ENCODE measurements at places on chromosomes 5 and 9.

DNA sequence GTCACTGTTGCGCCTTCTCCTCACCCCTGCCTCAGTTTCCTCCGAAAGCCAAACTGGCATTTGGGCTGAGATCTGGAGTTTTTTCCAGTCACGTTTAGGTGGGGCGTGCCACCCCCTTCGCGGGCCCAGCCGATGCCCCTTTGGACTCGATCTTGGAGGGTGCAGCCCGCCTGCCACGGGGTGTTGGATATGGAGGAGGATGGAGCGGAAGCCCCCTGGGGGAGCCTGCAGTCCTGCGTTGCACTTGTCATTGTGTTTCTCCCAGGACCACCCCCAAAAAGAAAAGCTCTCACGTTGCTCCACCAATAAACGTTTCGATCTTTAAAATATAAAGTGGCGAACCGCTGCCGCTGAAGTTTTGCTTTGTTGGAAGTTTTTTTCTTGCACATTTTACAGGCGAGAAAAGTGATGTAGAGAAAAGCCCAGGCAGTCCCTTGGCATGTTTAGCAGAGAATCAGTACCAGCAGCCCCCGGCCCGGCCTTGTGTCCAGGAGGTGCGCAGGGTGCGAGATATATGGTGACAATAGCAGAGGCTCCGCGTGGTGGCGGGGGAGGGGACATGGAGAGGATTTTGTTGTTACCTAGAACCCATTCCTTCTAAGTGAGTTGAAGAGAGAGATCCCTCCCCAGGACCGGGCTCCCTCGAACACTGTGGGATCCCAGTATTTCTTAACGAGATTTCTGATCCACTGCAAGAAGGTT lies 681 bp downstream of the F2R start:
- no peak for DNase-seq

DNA sequence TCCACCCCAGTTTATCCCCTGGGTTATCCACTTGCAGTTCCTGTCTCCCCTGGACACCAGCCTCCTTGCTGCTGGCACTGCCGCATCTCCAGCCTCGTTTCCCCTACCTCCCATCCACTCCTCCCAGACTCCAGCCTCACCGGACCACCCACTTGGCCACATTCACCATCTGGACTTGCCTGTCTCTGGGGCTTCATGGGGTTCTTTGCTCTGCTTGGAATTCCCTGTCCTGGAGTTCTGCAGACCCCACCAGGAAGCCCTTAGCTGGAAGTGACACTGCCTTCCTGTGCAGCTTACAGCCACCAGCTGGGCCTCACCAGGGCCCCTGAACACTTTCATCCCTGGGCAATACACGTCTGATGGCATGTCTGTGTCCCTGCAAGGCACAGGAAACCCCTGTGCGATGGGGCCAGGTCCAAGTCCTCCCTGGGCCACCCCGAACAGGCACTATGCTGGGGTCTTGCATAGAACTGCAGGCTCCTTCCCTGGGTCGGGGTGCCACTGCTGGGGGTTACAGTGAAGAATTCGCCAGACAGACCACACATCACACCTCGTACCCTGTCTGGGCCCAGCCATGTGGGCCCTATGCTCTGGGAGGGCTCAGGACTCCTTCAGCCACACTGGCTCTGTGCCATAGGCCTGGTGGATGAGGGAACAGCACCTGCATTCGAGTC lies 3.0 kb downstream of the FLT4 start:
- no peak for DNase-seq

- DNase-seq = no peak
Measured at GRCh38 chr9:72315510-72316311, 49.3 kb downstream of the ZFAND5 start.

DNA sequence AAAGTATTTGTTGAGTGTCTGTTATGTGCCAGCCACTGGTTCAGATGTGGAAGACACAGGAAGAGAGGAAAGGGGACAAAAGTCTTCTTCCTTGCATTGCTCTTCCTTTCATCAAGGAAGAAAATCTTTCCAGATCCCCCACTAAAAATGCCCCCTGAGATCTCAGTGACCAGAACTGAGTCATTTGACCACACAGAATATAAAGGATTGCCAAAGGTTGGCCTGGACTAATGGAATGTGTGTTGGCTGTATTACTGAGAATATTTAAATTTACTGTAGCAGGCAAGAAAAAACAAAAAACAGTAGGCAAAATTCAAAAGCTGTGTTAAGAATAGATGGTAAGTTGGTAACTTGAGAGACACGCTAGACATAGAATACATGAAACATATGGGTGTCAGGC lies 10.0 kb upstream of the SEPTIN8 start:
- DNase-seq = no peak

DNA sequence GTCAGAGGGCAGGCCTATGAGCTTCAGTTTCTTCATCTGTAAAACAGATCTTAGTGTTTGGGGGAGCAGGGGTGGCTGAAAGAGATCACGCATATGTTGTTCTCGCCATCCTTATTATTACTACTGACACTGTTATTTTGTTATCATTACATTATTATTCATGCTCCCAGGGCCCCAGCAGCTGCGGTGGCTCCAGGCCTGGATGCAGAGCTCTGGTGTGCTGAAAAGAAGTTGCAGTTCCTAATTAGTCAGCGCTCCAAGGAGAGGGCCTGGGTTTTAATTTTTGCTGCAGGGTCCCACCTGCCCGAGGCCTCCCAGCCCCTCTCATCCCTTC lies 19.5 kb downstream of the CXXC5 start:
- DNase-seq = no peak

GRCh38 chr5:57986761-57987341 lies 473.0 kb downstream of the PLK2 start:
- DNase-seq = no peak

- DNase-seq = no peak
Measured at GRCh38 chr9:38110476-38110875, 41.4 kb upstream of the SHB start.

DNA sequence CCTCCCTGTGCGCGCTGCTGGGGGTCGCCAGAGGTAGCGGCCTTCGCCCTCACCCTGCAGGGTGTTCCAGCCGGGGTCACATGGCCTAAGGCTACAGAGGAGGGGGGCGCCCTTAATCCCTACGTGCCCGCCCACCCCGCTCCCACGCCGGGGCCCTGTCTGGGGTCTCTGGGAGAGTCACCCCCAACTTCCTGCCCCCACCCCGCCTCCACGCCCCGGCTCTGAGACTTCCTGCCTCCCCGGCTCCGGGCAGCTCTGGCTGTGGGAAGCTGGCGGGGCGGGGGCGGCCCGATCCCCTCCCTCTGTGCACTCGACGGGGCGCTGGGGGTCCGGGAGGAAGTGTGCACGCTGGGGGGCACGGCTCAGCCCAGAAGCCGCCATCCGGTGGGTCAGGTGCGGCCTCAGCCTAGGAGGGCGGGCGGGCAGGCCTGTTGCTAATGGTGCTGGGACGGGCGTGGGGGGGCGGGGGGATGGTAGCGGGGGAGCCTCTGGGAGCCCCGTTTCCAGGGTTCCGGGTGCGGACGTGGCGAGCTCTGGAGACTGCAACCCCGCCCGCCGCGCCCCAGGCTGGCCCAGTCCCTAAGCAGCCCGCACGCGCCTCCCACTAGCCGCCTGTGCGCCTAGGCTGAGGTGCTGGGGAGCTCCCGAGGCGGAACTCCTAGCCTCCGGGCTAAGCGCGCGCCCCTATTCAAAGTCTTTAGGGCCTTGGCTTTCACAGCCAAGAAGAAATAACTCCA lies 61.6 kb downstream of the CXXC5 start:
- DNase-seq = no peak

GRCh38 chr9:93595861-93596365 lies 19.5 kb downstream of the PHF2 start:
- DNase-seq = no peak

DNA sequence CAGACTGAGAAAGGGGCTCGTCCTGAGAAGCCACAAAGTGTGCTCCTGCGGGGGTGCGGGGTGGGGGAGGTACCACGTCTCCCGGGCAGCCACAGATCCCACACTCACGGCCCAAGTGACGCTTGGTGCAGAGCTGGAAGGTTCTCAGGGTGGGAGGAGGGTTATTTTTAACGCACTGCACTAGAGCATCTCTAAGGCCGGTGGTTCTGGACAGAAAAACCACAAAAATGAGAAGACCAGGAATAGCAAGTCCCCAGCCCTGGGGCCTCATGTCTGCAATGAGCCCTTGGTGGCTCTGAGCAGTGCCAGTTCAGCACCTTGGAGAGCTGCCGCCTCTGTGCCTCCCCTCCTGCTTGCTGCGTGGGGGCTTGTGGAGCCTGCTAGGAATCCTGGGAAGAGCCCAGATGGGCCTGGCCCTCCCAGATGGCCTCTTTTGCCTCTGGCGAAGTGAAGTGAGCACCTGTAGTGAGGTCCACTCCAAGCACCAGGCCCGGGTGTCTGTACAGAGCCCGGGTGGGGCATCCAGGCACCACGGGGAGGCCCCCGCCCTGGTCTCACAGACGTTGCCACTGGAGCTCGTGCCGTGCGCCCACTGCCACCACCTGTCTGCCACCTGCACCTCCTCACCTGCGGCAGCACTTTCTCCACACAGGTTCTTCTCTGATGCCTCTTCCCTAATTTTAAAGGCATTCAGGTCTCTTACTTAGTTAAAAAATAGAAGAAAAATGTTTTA lies 48.9 kb upstream of the CACNA1B start:
- DNase-seq = peak; percentile 9

DNA sequence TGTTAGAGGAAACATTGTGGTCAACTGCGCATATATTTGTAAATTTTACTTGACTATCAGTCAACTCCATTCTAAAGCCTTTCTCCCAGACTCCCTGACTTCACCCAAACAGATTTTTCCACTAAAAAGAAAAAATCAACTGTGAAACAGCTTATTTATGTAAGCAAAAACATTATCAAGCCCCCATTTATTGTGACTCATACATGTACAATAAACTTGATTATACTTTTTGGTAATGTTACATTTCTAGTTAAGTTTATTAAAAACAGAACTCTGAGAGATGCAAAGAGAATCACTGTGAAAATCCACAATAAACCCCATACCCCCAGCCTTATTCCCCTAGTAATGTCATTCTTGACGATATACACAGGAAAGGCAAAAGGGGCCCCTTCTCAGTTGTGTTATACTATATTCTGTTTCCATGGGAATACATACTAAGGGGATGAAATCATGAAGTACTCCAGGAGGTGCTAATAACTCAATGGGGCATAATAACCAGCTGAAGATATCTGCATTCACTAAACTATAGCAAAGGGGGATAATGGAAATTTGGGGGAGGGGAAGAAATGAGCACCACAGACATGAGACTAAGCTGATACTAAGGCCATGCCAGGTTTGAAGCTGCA lies 616.0 kb downstream of the ACTL7B start:
- DNase-seq = no peak

DNA sequence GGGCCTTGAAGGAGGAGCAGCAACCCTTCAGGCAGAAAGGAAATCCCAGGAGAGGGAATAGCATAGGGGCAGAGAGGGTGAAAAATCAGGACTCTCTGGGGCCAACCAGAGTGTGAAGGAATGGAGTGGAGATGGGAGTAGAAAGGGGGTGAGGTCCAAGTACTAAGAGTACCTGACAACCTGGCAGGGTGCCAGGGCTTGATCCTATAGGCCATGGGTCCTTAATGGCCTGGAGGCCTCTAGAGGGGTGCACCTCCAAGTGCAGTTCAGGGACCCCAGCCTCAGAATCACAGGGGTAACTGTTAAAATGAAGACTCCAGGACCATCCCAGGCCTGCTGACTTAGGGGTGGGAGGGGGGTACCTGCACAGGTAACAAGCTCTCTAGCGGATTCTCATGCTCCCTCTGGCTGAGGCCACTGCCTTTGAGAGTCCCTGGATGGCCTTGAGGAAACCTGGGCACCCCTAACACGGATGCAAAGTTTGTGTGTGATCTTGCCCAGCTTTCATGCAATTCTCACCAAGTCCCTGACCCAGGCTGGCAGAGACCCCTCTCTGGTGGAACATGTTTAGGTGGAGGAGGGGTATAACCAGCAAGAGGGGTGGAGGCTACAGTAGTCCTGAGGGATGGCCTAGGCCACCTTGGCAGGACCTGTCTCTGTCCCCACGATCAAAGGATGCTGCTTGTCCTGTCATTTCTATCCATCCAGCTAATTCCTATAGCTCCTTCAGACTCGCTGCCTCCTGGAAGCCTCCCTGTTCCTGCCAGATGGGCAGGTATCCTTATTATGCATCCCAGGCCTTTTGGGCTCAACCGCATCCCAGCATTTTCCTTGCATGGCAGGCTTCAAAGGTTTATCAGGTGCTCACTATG lies 17.6 kb upstream of the CSF1R start:
- no peak for DNase-seq

DNA sequence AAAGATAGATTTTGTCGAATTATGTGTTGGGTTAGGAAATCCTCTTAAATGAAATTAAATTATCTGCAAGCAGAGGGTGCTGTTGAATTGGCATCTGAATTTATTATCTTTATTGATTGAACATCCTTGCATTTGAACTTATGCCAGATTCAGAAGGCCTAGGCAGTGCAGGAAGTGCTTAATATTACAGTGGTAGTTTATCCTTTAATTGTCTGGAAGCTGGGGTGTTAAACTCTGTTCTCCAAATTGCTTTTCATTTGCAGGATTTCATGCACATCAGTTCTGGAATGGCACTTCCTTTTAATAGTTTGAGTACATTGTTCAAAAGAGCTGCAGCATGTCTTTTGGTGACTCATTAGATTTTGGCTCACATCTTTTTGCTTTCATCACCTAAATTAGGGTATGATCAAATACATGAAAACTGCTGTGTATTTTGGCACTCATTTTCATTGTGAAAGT lies 186.3 kb downstream of the KDM4C start:
- no peak for DNase-seq

DNA sequence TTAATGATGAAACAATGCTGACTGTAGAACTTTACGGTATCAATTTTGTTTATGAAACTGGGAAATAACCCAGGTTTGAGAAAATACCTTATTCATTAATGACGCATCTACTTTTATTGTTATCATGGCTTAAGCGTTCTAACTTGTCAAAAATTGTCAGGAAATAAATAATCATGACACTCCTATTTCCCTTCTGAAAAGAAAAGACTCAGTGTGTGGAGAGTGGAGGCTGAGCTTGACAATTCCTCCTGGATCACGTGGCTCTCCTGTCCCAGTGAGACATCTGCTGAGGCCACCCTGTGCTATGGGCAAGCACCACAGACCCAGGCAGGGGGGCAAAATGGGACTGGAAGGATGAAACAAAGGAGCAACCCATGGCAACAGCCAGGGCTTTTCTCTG lies 466.4 kb downstream of the ZNF608 start:
- DNase-seq = no peak

DNA sequence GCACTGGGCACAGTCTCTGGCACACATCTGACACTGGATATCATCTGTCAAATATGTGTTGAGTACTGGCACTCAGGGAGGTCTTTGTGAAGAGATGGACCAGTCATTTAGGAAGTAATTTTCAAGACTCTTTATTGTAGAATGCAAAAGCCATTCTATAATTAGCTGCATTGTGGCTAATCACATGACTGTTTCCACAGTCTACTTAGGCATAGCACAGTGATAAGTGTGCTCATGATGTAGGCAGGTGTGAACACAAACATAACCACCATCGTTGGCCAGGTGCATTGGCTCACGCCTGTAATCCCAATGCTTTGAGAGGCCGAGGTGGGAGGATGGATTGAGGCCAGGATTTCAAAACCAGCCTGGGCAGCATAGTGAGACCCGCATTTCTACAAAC lies 62.2 kb downstream of the CFAP77 start:
- no peak for DNase-seq
